NCI-H2081 (cell line): ENCODE measurements at places on chromosomes 11 and 22.

DNA sequence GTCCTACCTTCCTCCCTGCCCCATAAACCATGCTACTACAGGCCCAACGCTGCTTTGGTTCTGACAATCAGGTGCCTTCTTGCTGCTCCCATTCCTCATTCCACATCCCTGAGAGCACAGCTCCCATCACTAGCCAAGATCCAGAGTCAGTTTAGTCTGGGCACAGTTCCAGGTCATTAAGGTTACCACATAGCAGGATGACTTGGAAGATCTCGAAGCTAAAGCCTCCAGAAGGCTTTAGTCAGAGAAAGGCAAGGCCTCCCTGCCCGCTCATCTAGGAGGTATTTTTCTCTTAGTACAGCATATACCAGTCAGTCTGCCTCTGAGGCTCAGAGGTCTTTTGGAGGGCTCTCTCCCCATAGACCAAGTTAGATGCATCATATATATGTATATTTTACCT, 30.3 kb downstream of the TRIM66 start:
- no peak for DNase-seq

- DNase-seq: no peak
Measured at GRCh38 chr11:30603357-30603756, 17.2 kb upstream of the MPPED2 start.

GRCh38 chr11:94910779-94911178, 62.6 kb downstream of the CWC15 start:
- no peak for DNase-seq

DNA sequence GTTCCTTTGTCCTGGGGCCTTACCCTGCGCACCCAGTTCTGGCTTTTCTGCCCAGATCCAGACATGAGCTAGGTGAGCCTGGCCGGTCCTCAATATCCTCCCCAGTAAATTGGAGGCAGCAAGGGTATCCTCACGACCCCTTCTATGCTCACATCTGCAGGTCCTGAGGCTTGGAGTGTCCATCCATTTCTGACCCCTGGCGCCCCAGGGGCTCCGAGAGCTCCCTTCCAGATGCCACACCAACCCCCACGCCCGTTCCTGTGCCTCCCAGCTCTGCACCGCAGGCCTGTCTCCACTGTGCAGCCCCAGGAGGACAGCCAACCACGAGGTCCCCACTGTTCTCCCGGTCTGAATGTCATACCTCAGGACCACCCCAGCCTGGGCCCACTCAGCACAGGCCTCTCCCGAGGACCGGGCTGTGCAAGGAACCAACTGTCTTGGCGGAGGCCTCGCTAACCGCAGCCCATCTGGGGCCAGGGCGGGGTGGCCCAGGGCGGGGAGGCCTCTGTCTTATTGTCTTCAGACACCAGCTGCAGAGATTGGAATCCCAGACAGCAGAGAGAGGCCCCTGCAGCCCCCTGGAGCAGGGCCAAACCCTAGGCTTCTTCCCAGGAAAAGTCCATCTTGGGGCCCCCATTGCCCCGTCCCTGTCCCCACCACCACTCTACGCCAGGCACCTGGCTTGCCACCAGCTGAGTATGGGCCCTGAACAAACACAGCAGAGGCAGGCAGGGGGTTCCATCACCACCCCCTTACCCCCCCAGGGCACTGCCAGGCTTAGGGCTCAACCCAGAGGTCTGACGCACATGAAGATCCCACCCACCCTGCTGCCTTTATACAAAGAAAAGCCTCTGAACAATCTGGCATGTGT, 39.3 kb downstream of the ALX4 start:
- no peak for DNase-seq

- DNase-seq: no peak
Measured at GRCh38 chr11:41947392-41947791, 487.9 kb upstream of the LRRC4C start.

- DNase-seq: no peak
Measured at GRCh38 chr22:23098230-23098705, 27.9 kb downstream of the GNAZ start.

DNA sequence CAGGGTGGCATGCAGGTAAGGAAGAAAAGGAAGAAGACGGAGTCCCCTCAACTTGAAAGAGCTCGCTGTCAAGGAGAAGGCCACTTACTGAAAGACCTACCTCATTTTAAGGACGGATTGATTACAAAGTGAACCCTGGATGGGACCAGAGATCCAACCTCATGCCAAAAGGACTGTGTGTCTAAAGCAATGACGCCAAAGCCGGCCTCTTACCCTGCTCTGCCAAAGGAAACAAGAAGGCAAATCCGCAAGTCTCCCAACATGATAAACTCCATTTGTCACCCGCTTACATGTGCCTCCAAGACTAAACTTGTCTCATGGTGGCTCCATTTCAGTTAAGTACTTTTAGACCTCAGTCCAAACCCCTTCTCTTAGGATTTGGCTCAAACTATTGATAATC, 148.7 kb upstream of the MTMR2 start:
- no peak for DNase-seq

GRCh38 chr22:41668971-41669911, 19.4 kb downstream of the SNU13 start:
- no peak for DNase-seq

DNA sequence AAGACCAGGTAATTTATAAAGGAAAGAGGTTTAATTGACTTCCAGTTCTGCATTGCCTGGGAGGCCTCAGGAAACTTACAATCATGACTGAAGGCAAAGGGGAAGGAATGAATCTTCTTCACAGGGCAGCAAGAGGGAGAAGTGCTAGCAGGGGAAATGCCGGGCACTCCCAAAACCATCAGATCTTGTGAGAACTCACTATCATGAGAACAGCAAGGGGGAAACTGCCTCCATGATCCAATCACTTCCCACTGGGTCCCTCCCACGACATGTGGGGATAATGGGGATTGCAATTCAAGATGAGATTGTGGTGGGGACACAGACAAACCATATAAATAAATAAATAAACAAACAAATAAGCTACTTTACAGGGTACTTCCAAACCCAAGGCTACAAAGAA, 28.8 kb upstream of the EXPH5 start:
- DNase-seq: no peak

- DNase-seq: no peak
Measured at GRCh38 chr11:126808296-126808695, 192.3 kb downstream of the KIRREL3 start.

DNA sequence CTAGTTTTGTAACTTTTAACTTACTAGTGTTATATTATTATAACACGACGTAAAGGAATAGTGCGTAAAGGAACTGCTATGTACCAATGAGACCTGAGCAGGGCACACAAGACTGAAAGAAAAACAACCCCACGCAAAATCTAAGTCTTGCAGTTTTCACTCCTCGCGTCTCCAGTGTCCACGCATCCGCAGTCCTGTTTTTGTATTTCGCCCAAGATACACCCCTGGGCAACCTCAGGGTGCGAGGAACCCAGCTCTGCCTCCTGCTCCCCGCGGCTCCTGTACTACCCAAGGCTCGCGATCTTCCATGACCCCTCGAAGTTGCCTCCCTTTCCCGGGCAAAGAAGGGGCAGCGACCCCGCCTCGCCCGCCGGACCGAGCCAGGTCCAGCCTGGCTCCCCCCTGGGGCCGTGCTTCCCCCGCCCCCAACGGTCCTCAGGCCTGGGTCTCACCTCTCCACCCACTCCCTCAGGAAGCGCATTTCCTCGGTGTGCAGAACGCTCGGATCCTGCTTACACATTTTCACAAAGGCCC, 393 bp downstream of the ST13 start:
- peak; percentile 22 for DNase-seq
